Stimulated activated CD8-positive, alpha-beta memory T cell treated with anti-CD3 and anti-CD28 coated beads, Interleukin-4, amount 100 ng/mL, for 48 hours (primary cell): ENCODE measurements at places on chromosomes 4 and X.

- no peak for DNase-seq
Observed at GRCh38 chrX:10444204-10444603, 176.2 kb downstream of the MID1 start.

GRCh38 chrX:63581398-63581797, 203.6 kb downstream of the ARHGEF9 start:
- DNase-seq, result no peak

- no peak for DNase-seq
Observed at GRCh38 chr4:19254486-19254885, 997.2 kb upstream of the SLIT2 start.

GRCh38 chrX:24168807-24169206, 19.3 kb downstream of the ZFX start:
- no peak for DNase-seq

- no peak for DNase-seq
Observed at GRCh38 chr4:162978398-162978797, 188.3 kb downstream of the NAF1 start.

DNA sequence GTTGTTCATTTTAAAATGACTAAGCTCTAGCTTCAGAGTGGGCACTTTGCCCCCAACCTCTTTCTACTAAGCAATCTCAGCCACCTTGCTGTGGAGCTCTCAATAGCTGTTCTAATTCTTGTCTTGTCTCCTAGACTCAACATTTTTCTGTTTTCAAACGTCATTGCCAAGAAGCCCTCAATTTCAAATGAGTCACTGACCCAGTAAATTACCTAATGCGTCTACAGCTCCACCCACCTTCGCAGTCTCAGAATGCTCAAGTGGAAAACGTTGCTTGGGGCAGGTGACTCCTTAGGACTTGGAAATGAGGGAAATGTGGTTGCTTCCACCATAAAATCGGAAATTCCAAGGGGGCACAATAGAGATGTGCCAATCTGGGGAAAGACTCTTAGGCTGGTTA, 59.0 kb downstream of the ING2 start:
- no peak for DNase-seq

GRCh38 chr4:138892483-138893407, 122.8 kb upstream of the NOCT start:
- DNase-seq, result peak; percentile 28

DNA sequence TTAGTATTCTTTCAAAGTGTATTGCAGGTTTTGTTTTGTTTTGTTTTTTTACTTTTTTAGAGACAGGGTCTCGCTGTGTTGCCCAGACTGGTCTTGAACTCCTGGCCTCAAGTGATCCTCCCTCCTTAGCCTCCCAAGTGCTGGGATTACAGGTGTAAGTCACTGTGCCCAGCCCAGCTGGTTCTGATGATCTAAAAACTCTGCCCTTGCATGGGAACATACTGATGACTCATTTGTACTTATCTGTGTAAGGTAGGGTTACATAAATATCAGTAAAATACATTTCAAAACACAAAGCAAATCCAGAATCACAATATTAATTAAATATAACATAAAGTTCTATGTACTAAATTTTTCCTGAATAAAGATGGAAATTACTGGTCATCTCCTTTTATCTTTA, 7.4 kb upstream of the SLC9B1 start:
- DNase-seq, result no peak

- no peak for DNase-seq
Observed at GRCh38 chrX:96314985-96315384, 369.7 kb upstream of the DIAPH2 start.

GRCh38 chr4:38857354-38858096, 908 bp upstream of the TLR6 start:
- DNase-seq, result peak; percentile 53

DNA sequence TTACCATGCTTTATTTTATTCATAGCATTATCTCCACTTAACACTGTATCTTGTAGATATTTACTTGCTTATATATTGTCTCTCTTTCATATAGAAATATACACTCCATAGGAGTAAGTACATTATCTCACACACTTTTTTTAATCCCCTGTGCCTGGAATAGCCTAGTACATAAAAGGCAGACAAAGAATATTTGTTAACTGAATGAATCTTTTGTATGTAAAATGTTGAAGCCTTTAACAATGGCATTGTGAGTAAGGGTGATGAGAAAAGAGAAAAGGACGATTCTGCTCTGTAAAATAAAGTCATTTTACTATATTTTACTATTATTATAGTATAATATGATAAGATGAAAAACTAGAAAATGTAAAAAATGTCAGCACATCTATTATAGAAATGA, 97.7 kb upstream of the PDHA2 start:
- no peak for DNase-seq

DNA sequence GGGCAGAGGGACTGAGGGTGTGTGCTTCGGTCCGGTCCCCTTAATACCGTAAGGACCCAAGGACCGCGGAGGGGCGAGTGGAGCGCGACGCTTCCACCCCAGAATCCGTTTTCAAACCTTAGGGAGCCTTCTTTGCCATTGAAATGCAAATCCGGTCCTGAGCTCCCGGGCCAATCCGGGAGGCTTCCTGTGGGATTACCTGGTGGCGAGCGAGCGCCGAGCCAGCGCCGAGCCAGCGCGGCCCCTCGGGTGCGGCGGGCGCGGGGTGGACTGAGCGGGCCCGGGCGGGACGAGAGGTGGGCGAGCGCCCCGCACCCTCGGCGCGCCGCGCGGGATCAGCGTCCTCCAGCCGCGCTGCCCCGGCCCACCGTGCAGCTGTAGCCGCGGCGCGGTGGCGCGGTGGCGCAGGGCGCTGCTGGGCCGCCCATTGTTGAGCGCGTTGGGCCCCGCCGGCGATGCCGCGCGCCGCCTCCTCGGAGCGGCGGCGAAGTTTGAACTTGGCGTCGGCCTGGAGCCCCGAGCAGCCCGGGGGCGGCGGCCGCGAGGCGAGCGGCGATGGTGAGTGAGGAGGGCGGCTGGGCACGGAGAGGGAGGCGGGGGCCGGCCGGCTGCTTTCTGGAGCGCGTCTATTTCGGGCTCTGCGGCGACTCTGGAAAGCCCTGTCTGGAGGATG, 208.7 kb downstream of the SOWAHB start:
- peak; percentile 42 for DNase-seq

DNA sequence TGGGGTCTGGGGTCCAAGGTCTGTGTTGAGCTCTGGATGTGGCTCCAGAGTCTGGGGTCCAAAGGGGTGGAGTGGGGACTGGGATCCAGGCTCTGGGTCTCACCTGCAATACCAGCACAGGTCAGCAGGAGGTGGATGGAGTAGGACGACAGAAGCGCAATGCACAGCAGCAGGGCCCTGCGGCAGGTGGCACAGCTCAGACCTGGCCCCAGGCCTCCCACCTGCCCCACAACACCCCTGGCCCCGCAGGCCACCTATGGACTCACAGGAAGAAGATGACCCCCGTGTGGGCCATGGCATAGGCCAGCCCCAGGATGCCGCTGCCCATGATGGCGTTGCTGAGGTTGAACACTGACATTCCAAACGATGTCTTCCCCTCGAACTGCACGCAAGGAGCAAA, 3.4 kb downstream of the SLC38A5 start:
- DNase-seq, result peak; percentile 73

DNA sequence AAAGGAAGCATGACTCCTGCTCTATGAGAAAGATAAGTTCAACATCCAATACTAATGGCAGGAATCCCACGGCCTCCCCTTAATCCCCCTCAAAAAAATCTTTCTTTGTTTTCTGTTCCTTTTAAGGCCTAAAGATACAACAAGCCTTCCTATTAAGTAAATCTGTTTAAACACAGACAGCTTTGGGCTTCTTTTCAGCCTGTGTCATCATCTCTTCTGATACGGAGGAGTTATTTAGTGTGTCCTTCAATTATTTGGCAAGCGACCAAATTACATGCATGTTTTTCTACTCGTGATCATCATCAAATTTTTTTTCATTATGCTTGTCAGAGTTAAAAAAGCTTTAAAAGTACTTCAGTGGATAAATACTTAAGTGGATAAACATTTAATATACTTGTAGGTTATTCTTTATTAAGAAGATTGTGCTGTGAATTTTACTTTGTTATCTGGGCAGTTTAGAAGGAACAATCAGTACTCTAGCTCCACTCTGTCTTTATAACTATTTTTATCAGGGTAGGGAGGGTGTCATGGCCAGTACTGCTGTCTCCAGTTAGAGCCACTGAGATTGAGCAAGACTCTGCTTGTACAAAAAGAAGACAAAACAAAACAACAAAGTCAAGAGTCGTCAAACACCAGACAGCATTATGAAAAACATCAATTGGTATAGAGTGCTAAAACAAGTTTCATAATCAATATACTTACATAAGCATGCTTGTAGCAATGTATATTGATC, 210.7 kb downstream of the PRR32 start:
- DNase-seq, result no peak

- DNase-seq, result no peak
Observed at GRCh38 chr4:147780137-147780777, 48.4 kb downstream of the ARHGAP10 start.

GRCh38 chrX:15758140-15758539, 20.1 kb downstream of the CA5B start:
- DNase-seq, result no peak

DNA sequence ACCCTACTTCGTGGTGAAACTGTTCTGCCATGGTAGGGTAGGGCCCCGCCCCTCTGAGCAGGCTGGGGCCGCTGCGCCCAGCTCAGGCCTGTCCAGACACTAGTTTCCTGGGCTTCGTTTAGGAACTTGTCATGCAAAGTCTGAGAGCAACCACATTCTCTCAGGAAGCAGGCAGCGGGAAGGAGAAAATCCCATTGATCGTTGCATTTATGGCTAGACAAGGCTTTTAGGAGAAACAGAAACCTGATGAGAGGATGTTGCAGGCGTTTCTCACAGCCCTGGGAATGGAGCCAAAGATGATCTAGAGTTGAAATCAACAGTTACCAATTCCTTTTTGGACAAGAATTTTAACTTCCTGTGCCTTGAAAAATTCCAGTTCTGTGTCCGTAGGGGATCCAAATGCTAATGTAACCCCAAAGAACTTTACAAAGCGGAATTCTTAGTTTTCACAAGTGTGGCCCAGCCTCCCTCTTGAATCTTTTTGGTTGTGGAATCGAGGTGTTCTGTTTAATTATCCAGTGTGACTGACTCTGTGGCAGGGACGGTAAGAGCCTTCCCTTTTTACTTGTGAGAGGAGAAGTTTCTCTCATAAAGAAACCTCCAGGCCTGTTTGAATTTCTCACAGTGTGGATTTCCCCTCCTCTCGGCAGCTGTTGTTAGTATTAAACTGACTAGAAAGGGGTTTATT, 4.5 kb upstream of the CXCL9 start:
- no peak for DNase-seq

- no peak for DNase-seq
Observed at GRCh38 chr4:158613046-158613445, 58.6 kb downstream of the C4orf46 start.

- DNase-seq, result no peak
Observed at GRCh38 chr4:25635501-25635900, 20.1 kb upstream of the SLC34A2 start.

DNA sequence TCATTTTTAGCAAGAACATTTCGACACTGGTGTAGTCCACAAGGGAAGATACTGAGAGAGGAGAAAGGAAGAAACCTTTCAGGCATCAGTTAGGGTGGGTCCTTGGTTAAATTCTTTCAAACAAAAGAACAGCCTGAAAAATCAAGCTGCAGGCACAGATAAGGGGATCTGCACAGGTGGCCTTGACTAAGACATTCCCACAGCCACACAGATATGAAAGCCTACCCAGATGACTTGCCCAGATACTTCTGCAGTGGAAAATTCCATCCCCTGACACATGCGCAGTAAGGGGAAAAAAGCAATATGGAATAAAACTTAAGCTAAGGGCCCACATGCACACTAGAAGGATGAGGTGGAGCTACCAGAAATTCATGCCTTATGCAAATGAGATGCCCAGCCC, 8.9 kb upstream of the TMEM165 start:
- no peak for DNase-seq

DNA sequence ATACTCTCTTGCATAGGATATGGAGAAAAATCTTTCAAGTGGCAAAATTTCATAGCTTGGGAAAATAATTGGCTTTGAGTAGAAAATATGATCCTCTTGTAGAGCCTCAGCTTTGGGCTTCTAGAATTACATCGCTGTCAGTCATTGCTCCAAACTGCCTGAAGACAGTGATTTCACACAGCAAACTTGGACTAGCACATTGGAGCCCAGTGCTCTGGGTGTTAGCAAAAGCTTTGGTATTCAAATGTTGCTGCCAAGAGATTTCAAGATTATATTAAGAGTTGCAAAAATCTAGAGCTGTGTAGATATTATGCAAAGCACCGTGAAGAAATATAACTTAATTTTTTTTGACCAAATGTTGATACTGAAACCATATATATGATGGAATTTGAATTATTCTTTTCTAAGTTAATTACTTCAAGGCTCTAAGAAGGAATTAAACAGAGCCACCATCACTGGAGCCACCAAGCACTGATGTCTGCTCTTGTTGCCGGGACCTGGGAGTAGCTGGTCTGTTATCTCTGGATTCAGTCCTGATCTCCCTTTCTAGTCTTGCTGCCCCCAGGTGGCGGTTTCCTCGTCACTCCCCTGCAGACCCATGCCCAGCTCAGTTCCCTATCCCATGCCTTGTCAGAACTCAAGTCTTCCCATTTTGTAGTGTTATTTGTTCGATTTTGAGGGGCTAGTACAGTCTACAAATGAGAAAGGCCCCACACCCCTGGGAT, 260.7 kb upstream of the SFRP2 start:
- peak; percentile 25 for DNase-seq

- no peak for DNase-seq
Observed at GRCh38 chr4:76420762-76421581, at the start of gene CCDC158. CCDC158 (minus strand) TSS chr4:76421141; CDS start chr4:76403207, 17,934 bp downstream.

- DNase-seq, result no peak
Observed at GRCh38 chr4:31085689-31086088, 365.5 kb downstream of the PCDH7 start.

DNA sequence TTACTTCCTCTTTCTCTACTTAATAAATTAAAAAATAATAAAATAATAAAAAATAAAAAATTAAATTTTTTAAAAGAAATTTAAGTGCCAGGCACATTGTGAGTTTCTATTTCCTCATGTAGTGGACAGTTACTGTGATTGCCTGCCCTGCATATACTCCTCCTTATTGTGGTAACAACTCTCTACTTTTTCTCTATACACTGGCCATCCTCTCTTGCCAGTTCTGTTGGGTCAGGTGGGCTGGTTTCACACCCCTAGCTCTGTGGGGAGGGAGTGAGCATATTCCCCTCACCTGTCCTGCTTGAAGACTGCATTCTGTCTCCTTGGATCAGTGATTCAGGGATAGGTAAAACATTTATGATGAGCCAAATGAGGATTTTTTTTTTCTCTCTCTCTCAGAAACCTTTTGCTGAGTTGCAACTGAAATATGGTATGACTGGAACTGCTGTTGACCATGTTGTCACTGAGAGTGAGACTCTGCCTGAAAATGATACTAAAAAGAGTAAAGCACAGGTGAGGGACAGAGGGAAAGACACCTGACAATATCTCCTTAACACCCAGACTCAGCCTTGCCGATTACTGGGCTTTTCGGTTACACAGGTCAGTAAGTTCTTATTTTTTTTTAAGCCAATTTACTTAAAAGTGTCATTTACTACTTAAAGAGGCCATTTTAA, 37.2 kb downstream of the CXXC4 start:
- no peak for DNase-seq

DNA sequence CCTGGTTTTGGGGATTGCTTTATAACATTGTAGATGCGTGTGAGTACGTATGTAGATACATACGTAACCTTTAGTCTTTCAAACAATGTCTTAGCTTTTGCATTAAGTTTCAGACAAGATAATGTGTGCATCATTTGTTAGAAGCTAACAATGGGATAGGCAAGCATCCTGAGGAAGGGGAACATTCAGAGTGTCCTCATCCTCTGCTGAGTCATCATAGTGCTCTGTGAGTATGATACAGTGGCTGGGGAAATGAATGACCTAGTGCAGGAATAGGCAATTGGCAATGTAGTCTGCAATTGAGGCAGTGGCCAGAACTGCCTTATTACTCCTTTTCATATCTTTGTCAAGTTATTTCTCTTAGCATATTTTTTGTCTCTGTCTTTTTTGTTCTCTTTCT, 7.3 kb downstream of the NAP1L5 start:
- no peak for DNase-seq
